Nucleus accumbens (tissue), 56 donors: ENCODE measurements at places on chromosomes 2 and 18.

- no peak for DNase-seq
These were observed 17.3 kb downstream of the BMP10 start for GRCh38 chr2:68853915-68854314.

DNA sequence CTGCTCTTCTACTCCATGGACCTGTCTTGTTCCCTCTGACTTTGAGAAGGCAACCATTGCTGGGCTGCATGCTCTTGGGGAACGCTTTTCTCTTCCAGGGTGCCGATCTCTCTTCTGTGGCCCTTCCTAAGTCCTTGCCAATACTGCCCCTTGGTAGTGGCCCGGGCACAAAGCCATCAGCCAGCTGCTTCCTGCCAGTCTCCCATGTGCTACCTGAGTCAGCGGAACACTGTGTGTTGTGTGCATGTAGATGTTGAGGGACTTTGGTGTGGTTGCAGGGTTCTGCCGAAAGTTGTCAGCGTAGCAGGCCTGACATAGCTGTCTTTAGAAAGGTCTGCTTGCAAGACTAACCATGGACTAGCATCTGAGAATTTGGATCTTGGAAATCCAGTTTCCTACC lies 35.4 kb downstream of the MGAT5 start:
- no peak for DNase-seq

- no peak for DNase-seq
These were observed 78.4 kb upstream of the ZSWIM2 start for GRCh38 chr2:186927185-186927866.

DNA sequence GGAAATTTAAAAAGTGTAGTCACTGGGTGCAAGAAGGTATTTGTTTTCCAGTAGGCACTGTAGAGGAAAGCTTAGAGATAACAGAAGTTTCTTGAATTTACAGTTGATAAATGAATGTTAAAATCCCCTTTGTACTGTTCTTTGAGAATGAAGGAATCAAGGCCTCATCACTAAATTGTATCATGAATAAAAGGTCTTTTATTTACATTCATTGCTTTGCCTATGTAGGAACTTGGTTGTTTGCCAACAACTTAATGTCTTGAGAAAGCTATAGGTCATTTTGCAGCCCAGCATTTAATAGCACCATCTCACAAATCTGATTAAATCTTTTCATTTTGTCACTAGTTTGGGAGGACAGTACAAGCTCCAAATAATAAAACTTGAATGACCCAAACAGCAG lies 213.9 kb upstream of the ITGA4 start:
- no peak for DNase-seq

GRCh38 chr18:49762191-49763077 lies 50.9 kb downstream of the ACAA2 start:
- DNase-seq, result no peak

DNA sequence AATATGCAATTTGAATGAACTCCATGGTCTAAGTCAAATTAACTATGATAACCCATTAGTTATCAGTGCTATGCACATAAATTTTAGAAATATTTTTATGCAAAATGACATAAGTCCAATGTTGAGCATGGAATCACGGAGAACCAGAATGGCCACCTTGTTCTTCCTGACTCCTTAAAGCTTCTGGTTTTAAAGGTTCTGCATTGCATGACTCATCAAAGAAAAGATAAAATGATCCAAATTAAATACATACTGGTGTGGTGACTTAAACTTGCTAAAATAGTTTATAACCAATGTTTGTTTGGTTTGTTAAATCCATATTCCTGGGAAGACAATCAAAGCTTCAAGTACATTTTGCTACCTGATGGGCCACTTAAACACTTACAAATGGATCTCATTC lies 1146.9 kb upstream of the NRXN1 start:
- DNase-seq, result no peak

GRCh38 chr2:120771781-120772208 lies 36.1 kb downstream of the GLI2 start:
- no peak for DNase-seq

GRCh38 chr2:138029276-138029675 lies 65.0 kb downstream of the HNMT start:
- no peak for DNase-seq

DNA sequence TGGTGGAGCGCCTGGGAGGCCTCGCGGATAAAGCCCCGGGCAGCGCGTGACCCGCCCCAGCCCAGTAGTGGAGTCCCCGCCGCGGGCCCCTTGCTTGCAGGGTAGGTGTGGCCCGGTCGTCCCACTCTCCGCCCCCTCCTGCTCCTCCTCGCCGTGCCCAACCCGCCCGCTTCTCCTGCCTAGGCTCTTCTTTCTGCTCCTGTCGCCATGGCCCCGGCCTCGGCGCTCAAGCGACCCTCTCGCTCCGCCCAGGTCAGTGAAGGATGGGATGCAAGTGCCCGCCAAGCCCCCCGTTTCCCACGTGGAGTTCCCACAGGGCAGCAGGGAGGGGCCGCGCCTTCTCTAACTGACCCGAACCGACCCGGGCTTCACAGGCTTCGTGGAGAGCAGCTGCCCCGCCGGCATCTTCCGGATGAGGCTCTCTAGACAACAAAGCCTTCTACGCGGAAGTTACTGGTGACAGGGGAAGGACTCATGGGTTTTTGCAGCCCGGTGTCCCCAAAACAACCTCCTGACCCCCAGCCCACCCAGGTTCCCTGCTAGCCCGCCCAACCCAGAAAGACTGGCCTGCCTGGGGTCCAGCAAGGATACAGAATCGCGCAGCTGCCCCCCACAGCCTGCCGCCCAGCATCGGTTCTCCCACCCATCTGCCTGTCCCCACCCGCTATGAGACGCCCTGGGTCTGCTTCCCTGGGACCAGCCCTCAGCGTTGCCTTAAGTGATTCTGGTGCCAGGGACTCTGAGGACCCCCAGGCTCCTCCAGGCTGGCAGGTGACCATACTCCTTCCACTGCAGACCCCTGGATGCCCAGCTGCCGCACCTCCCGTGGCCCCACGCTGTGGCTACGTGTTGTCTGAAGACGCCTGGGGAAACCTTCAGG lies 32.8 kb downstream of the TTC32 start:
- DNase-seq, result no peak

DNA sequence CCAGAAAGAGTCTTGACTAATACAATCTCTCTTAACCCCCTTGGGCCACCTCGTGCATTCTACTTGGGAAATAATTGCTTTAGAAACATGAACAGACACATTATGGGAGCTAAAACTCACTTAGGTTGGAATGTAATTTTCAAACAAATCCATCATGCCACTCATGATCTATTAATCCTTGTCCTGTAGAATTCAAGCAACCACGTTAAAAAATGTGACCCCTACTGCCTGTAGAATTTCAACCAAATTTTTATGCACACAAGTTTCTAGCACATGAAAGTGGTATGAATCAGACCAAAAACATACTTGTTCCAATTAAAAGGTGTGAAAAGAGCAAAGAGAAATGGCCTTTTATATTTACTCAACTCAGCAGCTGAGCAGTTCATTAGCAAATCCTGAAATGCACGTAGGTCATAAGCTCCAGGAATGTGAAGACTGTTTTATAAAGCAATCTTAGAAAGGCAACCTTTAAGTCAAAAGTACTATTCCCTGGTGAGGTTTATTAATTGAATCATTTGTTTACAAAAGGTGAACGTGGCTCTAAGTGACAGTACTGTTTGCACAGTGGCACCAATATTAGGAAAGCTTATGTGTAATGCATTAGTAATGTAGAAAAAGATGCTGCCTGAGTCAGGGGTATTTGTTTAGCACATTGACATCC lies 459.4 kb upstream of the UBE2E3 start:
- DNase-seq, result no peak

DNA sequence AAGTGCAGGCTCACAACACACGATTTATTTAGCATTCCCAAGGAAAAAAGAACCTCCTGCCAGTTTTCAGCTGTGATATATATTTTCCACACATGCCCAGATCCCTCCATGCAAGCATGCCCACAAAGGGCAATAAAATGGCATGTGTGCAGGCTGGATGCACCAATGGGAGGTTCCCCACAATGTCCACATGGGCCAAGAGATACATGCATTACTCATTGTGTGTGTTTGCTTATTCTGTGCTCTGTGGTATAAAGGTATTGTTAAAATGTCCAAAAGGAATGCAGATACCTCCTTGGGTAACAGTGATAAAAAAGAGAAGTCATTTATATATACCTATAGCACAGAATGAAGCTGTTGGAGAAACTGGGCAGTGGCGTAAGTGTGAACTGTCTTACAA lies 207.4 kb downstream of the FHOD3 start:
- DNase-seq, result no peak

GRCh38 chr2:182368446-182368845 lies 58.4 kb downstream of the PDE1A start:
- DNase-seq, result no peak

DNA sequence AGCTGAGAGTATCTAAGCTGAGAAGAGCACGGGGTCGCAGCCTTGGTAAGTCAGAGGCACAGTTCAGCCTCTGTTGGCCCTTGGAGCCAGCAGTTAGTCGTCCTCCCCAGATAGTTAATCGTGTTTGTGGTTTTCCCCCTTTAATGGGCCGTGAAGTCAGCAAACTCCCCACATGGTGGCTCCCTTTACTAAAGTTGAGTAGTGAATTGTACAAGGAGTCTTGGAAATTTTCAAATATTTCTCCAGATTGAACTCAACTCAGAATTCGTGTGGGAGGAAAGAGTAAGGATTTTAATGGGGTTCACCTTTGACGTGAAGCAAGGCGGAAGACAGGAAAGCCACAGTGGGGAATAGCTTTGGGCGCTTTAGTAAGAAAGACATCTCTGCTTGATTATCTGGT lies 2.4 kb upstream of the ADCYAP1 start:
- DNase-seq, result no peak

DNA sequence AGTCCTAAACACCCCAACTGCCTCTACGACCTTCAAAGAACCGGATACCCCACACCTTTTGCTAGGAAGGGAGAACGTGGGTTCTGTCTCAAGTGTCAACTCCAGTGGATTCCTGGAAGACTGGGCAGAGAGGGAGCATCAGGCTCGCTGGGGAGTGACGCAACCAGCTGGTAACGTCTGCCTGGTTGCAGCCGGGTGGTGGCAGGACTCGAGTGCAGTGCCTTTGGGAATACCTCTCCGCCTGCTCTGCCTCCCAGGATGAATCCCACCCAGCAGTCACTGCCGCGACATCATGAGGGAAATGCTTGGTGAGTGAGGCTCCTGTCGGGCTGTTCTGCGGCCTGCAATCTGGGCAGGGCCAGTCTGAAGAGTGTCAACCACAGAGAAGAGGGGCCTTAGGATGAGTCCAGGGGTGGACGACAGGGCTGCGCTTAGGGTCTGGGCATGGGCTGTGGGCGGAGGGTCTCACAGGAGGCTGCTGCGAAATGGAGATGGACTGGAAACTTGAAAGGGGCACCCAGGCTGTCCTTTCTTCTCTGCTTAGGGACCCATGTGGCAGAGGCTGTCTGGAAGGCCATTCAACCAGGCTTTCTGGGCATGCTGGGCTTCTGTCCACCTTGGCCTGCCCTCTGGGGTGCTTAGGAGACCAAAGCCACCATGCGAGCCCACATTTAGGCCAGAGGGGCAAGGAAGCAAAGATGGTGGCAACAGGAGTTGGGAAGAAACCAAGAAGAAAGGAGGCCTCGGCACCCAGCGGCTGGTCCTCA lies 12.9 kb downstream of the GPR17 start:
- no peak for DNase-seq

- DNase-seq, result no peak
These were observed 14.5 kb downstream of the GPC1 start for GRCh38 chr2:240449764-240450531.

DNA sequence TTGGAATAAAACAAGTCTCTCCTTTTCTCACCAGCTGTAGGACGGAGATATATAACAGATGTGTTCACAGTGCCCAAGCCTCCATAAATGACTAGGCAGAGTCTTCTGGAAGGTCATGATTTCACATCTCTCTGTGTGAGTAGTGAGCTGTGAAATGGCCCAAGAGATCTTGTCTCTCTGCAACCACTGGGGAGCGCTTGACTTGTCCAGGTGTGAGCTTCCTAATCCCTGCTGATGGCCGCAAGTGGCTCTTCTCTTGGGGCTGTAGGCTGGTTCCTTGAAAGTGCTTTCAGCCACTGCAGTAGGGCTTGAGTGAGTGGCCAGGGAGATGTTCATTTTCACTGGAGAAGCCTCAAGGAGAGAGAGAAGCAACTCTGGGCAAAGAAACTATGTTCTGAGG lies 38.1 kb upstream of the OTOS start:
- DNase-seq, result no peak

- DNase-seq, result no peak
These were observed 37.4 kb downstream of the ARL4C start for GRCh38 chr2:234459401-234460009.

DNA sequence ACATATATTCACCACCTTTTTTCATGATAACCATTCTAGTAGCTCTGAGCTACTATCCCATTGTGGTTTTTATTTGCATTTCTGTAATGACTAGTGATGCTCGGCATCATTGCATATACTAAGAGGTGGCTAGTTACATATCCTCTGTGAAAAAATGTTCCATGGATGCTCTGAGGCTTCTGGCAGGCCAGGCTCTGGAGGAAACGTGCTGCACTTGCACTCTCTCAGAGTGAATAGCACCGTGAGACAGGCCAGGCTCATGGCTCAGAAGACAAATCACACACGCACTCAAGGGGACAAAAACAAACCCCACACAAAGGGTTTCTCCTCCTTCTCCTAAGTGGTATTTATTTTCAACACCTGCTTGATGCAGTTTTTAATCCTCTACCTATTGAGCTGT lies 1085.3 kb upstream of the CNTNAP5 start:
- no peak for DNase-seq

- no peak for DNase-seq
These were observed 246.7 kb upstream of the EPAS1 start for GRCh38 chr2:46050489-46050888.

DNA sequence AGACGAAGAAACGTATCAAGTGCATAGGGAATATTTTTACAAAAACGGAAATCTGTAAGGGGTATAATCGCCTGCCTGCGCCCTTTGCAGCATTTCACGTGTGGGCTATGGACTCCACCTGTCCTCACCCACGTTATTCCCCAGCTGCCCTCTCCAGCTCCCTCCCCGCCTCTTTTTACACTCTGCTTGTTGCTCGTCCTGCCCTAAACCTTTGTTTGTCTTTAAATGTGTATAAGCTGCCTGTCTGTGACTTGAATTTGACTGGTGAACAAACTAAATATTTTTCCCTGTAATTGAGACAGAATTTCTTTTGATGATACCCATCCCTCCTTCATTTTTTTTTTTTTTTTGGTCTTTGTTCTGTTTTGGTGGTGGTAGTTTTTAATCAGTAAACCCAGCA lies 169.4 kb upstream of the SIX3 start:
- DNase-seq, result no peak

DNA sequence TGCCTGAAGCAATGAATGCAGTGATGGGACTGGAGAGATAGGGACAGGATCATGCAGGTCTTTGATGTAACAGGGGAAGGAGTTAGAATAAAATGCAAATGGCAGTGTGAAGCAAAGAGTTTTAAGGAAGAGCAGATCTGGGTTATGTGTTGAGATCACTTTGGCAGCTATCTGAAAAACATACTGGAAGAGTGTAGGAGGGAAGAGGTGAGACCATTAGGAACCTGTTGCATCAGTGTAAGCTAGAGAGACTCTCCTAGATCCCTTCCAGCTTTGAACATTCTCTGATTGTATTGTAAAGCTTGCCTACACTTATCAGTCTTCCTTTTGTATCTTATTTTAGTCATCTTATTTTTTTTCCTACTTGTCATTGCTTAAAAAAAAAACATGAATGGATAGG lies 10.5 kb downstream of the ACVR2A start:
- DNase-seq, result no peak
